Lung (tissue), 17 donors: ENCODE measurements at places on chromosomes 6 and 20.

- DNase-seq = no peak
Measured at GRCh38 chr6:80608881-80609280, 502.4 kb downstream of the BCKDHB start.

GRCh38 chr6:157754351-157754750, 68.7 kb upstream of the SNX9 start:
- DNase-seq = no peak

DNA sequence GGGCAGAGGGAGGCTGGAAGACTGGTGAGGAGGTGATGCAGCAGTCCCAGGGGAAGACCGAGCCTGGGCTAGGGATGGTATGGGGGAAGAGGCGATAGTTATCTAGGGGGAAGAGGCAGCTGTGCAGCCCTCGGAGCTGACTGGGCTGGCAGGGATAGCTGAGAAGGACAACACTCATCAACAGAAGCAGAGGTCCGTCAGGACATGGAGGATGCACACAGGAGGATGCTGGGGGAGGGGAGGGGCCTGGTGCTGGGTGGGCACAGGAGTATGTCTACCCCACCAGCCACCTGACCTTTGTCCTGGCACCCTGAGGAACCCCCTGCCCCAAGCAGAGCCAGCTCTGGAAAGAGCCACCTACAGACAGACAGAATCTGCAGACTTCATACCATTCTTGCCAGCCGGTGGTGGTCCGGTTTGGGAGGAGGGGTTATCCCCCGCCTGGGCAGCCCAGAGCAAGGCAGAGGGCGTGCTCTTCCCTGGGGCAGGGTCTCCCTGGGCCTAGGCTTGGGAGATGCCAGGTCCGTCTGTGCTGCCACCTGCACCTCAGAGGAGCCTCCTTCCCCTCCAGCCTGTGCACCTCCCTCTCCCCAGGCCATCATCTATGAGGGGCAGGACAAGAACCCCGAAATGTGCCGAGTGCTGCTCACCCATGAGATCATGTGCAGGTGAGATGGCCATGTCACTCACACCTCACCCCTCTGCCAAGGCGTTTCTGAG, 14.9 kb downstream of the EBF4 start:
- no peak for DNase-seq

DNA sequence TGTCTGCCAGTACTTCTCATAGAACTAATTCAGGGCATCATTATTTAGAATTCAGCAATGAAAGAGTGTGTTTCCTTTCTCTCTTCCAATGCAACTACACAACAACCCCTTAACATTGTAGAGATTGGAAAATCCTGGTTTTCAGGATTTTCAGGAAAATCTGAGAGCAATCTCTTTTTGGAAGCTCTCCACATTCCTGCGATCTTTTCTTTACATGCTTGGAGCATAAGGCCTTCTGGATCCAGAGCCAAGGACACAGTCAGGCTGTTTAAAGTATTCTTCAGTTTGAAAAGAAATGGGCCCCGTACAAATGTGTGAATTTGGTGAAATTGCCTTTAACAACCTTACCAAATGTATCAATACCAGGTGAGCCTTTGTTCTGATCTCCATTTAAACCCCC, 469.7 kb downstream of the PKHD1 start:
- DNase-seq = no peak

DNA sequence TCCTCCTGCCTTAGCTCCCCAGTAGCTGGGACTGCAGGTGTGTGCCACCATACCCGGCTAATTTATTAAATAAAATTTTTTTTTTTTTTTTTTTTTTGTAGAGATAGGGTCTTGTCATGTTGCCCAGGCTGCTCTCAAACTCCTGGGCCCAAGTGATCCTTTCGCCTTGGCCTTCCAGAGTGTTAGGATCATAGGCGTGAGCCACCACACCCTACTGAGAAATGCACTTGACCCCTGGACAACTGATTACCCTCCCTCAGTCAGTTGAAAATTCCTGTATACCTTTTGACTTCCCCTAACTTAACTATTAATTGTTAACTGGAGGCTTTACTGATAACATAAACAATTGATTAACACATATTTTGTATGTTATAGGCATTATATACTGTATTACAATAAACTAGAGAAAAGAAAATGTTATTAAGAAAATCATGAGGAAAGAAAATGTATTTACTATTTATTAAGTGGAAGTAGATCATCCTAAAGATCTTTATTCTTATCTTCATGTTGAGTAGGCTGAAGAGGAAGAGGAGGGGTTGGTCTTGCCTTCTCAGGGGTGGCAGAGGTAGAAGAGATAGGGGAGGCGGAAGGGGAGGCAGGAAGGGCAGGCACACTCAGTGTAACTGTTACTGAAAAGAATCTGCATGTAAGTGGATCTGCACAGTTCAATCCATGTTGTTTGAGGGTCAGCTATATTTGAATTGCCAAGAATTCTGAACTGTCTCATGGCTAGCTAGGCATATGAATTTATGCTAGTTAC, 104.3 kb downstream of the FARS2 start:
- no peak for DNase-seq

GRCh38 chr6:43490523-43490939, 13.2 kb downstream of the TJAP1 start:
- DNase-seq = no peak
